Activated CD4-positive, alpha-beta memory T cell treated with anti-CD3 and anti-CD28 coated beads, Interleukin-2, amount 10 ng/mL, durations not matched to agents 7 days and 5 days (primary cell): ENCODE measurements at places on chromosomes 7 and 10.

- no peak overlapping the region for H3K27ac ChIP-seq
- peaks cover 4% of the 10 kb centered on the region for H3K4me1 ChIP-seq
- H3K4me3 ChIP-seq = no peak overlapping the region
- DNase-seq = no peak
These were observed 143.3 kb upstream of the KAT6B start for GRCh38 chr10:74683067-74683466.

DNA sequence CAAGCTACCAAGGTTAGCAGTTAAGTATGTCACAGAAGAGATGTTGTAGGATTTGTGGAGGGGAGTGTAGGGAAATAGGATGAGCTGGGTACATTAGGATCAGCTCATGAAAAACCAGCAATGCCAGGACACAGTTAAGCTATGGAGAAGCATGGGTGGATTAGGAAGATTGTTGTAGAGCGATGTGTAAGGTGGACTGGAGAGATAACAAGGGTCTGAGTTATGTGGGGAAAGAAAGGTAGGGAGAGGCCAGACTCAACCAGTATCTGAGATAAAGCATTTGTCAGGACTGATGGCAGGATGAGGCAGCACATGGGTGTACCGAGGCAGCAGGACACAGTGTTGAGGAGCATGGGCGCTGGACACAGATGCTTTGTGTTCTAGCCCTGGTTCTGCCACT, 85.4 kb upstream of the PRR15 start:
- no peak overlapping the region for H3K27ac ChIP-seq
- H3K4me3 ChIP-seq = no peak overlapping the region
- no peak for DNase-seq
- no peaks in the 10 kb centered on the region for H3K4me1 ChIP-seq
- H3K36me3 ChIP-seq = no peaks in the 10 kb centered on the region

DNA sequence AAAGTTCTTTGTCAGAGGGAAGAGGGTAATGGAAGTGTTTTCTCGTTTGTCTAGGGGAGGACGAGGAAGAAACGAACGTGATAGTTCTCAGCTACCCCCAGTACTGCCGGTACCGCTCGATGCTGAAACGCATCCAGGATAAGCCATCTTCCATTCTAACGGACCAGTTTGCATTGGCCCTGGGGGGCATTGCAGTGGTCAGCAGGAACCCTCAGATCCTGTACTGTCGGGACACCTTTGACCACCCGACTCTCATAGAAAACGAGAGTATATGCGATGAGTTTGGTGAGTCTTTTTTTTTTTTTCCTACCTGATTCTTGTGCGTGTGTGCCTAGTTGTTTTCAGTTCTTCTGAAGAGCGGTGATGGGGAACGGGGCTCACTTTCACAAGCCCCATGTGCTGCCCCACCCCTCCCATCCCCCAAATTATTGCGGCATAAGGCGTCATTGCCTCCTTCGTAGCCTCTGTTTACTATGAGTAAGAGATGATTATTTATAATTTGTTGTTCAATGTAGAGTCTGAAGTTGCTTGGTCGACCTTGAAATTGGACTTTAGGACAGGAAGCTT, 98.6 kb downstream of the ARID5B start:
- DNase-seq = no peak
- no peaks in the 10 kb centered on the region for H3K27me3 ChIP-seq
- peaks cover 56% of the 10 kb centered on the region for H3K4me1 ChIP-seq
- peaks cover 84% of the 10 kb centered on the region for H3K36me3 ChIP-seq
- H3K4me3 ChIP-seq = no peak overlapping the region

- H3K27ac ChIP-seq = no peak overlapping the region
- H3K36me3 ChIP-seq = peaks cover 59% of the 10 kb centered on the region
- DNase-seq = no peak
- no peak overlapping the region for H3K4me3 ChIP-seq
- H3K27me3 ChIP-seq = no peaks in the 10 kb centered on the region
These were observed 40.7 kb upstream of the MRLN start for GRCh38 chr10:59793919-59794318.

- H3K36me3 ChIP-seq = no peaks in the 10 kb centered on the region
- H3K27ac ChIP-seq = no peak overlapping the region
- H3K27me3 ChIP-seq = peaks cover 41% of the 10 kb centered on the region
- no peak overlapping the region for H3K4me3 ChIP-seq
These were observed 2.5 kb upstream of the MLXIPL start for GRCh38 chr7:73626814-73627213.

- H3K4me1 ChIP-seq = peaks cover 35% of the 10 kb centered on the region
- H3K36me3 ChIP-seq = peaks cover 23% of the 10 kb centered on the region
- DNase-seq = peak; percentile 47
- H3K27ac ChIP-seq = peak overlapping the region; percentile 100
- H3K27me3 ChIP-seq = peaks cover 4% of the 10 kb centered on the region
These were observed 945 bp upstream of the RHEB start for GRCh38 chr7:151520419-151521261.

DNA sequence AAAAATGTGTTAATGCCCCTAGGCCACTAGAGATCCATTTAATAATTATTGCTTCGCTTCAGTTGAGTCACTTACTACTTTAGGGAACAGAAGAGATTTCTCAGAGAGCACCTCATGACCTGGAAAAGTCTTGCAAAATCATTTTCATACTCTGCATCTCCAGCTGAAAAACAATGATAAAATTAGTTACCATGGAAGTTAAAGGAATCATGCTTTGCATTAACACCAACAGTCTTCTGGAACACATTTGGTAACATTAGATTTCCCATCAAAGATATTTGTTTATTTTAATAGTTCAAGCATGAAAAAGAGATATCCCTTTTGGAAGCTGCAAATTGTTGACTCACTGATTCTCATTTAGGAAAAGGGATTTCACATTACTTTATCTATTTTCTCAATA, 1.8 kb upstream of the STEAP2 start:
- peaks cover 30% of the 10 kb centered on the region for H3K27me3 ChIP-seq
- H3K27ac ChIP-seq = no peak overlapping the region
- peaks cover 5% of the 10 kb centered on the region for H3K4me1 ChIP-seq
- no peak overlapping the region for H3K4me3 ChIP-seq

- no peak overlapping the region for H3K4me3 ChIP-seq
- no peak for DNase-seq
- H3K27me3 ChIP-seq = peaks cover 22% of the 10 kb centered on the region
- no peaks in the 10 kb centered on the region for H3K36me3 ChIP-seq
- no peaks in the 10 kb centered on the region for H3K4me1 ChIP-seq
- no peak overlapping the region for H3K27ac ChIP-seq
These were observed 1208.3 kb downstream of the GATA3 start for GRCh38 chr10:9262770-9263169.

GRCh38 chr7:122515404-122515803, 183.5 kb downstream of the RNF133 start:
- H3K27me3 ChIP-seq = no peaks in the 10 kb centered on the region
- H3K36me3 ChIP-seq = no peaks in the 10 kb centered on the region
- no peak overlapping the region for H3K4me3 ChIP-seq
- no peak for DNase-seq

GRCh38 chr7:116354171-116354545, 143.8 kb downstream of the TES start:
- no peak overlapping the region for H3K27ac ChIP-seq
- no peaks in the 10 kb centered on the region for H3K36me3 ChIP-seq
- peaks cover 8% of the 10 kb centered on the region for H3K27me3 ChIP-seq

- H3K27me3 ChIP-seq = no peaks in the 10 kb centered on the region
- H3K4me1 ChIP-seq = peaks cover 24% of the 10 kb centered on the region
- H3K27ac ChIP-seq = peak overlapping the region; percentile 77
- peaks cover 25% of the 10 kb centered on the region for H3K36me3 ChIP-seq
These were observed 14.8 kb downstream of the ACBD5 start for GRCh38 chr10:27225642-27226257.

DNA sequence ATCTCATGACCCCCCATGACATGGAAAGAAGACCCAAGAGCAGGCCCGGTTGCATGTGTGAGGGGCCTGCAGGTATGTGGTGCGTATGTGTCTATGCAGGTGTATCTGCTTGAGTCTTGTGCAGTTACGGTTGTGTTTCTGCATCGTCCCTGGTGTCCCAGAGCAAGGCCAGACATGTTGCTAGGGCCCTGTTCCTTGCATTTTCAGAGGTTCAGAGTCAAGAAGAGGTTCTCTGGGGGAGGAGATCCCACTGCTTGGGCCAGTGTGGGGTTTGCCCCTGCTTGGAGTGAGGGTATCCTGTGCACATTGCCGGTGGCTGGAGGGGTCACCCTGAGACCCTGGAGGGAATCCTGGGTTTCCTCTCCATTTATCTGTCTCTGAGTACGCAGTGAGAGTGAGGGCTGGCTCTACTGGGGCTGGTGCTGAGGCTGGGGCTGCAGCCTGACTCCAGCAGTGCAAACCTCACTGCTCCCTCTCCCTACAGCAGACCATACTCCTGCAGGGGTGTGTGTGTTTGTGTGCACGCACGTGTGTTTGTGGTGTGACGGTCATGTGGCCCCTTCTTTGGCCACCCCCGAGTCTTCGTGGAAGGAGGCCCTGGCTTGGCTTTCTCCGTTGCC, 4.1 kb downstream of the TRIM8 start:
- DNase-seq = no peak
- H3K4me3 ChIP-seq = peak overlapping the region; percentile 59
- H3K4me1 ChIP-seq = peaks cover 70% of the 10 kb centered on the region
- peak overlapping the region; percentile 98 for H3K27ac ChIP-seq

- H3K4me3 ChIP-seq = no peak overlapping the region
- no peaks in the 10 kb centered on the region for H3K4me1 ChIP-seq
- H3K27ac ChIP-seq = no peak overlapping the region
These were observed 41.2 kb downstream of the PDZD8 start for GRCh38 chr10:117334066-117334465.

GRCh38 chr10:119705434-119705831, 20.4 kb upstream of the INPP5F start:
- H3K27me3 ChIP-seq = no peaks in the 10 kb centered on the region
- H3K4me1 ChIP-seq = peaks cover 57% of the 10 kb centered on the region
- H3K4me3 ChIP-seq = peak overlapping the region; percentile 72
- peaks cover 34% of the 10 kb centered on the region for H3K36me3 ChIP-seq
- no peak for DNase-seq

- no peak for DNase-seq
- no peaks in the 10 kb centered on the region for H3K27me3 ChIP-seq
These were observed 51.2 kb upstream of the TNS3 start for GRCh38 chr7:47633134-47633533.

DNA sequence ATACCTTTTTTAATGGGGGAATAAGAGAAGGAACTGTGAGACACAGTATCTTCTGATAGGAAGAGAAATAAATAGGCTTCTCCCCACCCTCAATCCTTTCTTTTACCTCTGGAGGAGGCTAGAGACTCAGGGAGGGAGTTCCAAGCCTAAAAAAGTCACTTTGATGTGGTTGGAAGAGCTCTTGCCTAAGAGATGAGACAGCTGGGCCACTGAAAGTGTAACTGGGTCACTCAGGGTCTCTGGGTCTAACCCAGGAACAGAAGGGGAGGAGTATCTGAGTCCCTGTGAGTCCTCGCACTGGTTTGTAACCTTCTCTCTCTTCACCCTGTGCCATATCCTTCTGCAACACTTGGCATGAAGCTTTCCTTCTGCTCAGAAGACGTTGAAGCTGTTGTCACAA, 222.9 kb upstream of the AGK start:
- no peaks in the 10 kb centered on the region for H3K36me3 ChIP-seq
- DNase-seq = no peak
- H3K4me3 ChIP-seq = no peak overlapping the region
- H3K4me1 ChIP-seq = no peaks in the 10 kb centered on the region
- peaks cover 5% of the 10 kb centered on the region for H3K27me3 ChIP-seq

GRCh38 chr10:123784646-123785045, 107.0 kb downstream of the CPXM2 start:
- no peaks in the 10 kb centered on the region for H3K36me3 ChIP-seq
- H3K4me1 ChIP-seq = no peaks in the 10 kb centered on the region
- peaks cover 3% of the 10 kb centered on the region for H3K27me3 ChIP-seq

GRCh38 chr10:124348801-124349200, 69.9 kb downstream of the OAT start:
- H3K36me3 ChIP-seq = no peaks in the 10 kb centered on the region
- H3K27ac ChIP-seq = no peak overlapping the region
- DNase-seq = no peak
- H3K4me3 ChIP-seq = no peak overlapping the region
- no peaks in the 10 kb centered on the region for H3K4me1 ChIP-seq
- no peaks in the 10 kb centered on the region for H3K27me3 ChIP-seq

DNA sequence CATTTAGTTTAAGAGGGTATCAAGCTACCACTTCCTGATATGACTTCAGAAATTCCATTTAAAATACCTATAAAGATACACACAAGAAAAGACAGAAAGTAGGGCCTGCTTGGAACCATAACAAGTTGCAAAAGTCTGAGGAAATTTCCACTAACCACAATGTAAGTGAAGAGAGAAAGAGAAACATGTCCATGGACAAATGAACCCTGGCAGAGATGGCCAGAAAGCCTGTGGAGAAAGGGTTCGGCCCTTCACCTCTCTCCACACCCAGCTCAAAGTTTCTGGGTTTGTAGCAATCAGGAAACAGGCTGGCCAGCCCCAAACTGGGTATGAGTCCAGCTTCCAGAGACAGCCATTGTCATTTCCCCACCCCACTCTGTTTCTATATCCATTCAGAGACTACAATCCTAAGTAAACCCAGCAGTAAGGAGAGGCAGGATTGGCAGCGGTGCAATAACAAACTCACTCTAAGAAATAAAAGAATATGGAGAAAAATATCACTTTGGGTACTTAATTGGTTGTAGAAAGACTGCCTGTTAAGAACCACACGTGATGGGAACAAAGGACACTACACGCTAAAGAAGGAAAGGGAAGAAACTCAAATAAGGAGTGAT, 71.1 kb downstream of the STK17A start:
- H3K36me3 ChIP-seq = peaks cover 37% of the 10 kb centered on the region
- DNase-seq = no peak
- H3K27ac ChIP-seq = peak overlapping the region; percentile 63
- H3K4me3 ChIP-seq = no peak overlapping the region

GRCh38 chr7:80357530-80357929, 154.3 kb downstream of the GNAT3 start:
- no peak for DNase-seq
- no peak overlapping the region for H3K27ac ChIP-seq
- H3K4me3 ChIP-seq = no peak overlapping the region
- H3K36me3 ChIP-seq = no peaks in the 10 kb centered on the region
- H3K4me1 ChIP-seq = no peaks in the 10 kb centered on the region

GRCh38 chr10:48456808-48457761, 147.8 kb downstream of the ARHGAP22 start:
- no peak overlapping the region for H3K4me3 ChIP-seq
- no peaks in the 10 kb centered on the region for H3K36me3 ChIP-seq
- H3K27ac ChIP-seq = no peak overlapping the region

DNA sequence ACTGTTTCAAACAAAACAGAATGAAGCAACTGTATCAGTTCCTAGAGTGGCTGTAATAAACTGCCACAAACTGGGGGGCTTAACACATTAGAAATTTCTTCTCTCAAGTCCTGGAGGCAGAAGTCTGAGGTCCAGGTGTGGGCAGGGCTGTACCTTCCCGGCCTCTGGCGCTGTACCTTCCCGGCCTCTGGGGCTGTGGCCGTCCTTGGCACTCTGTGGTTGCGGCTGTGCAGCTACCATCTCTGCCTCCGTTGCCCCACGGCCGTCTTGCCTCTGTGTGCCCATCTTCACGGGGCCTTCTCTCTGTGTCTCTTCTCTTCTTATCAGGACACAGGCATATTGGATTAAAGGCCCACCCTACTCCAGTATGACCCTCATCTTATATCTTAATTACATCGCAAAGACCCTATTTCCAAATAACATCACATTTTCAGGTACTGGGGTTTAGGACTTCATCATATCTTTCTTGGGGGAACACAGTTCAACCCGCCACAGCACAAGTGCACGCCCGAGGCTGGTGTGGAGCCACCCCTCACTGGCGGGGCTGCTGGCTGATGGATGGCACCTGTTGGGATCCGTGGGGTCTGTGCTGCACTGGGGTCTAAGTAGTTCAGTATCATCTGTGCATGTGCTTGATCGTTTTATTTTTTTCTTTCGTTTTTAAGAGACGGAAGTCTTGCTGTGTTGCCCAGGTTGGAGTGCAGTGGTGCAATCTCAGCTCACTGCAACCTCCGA, 123.2 kb downstream of the ACTR3B start:
- H3K36me3 ChIP-seq = no peaks in the 10 kb centered on the region
- H3K4me3 ChIP-seq = no peak overlapping the region
- no peak for DNase-seq
- no peak overlapping the region for H3K27ac ChIP-seq
- no peaks in the 10 kb centered on the region for H3K4me1 ChIP-seq
